ENCODE measurements at places on chromosomes 12 and 14. TPM values are rescaled to one million over a fixed set of nuclear protein-coding genes. Genes with fewer than 3 reads are reported as not detected.
A peak's percentile ranks its signal among the peaks of the same experiment; 100 is the strongest.

PIWIL1 gene
- not detected for polyA plus RNA-seq

TOMM20L gene
- not detected for polyA plus RNA-seq

DLGAP5 gene
- 14.9 TPM for polyA plus RNA-seq

STAT2 gene
- polyA plus RNA-seq = 99.3 TPM

SUOX gene
- polyA plus RNA-seq = 19.2 TPM

OTX2 gene
- polyA plus RNA-seq = not detected

NXPH4 gene
- 3.8 TPM for polyA plus RNA-seq

CABP1 gene
- 1.1 TPM for polyA plus RNA-seq

JKAMP gene
- polyA plus RNA-seq = 90.1 TPM

TAS2R20 gene
- 0.36 TPM for polyA plus RNA-seq

OR10AD1 gene
- not detected for polyA plus RNA-seq

DNA sequence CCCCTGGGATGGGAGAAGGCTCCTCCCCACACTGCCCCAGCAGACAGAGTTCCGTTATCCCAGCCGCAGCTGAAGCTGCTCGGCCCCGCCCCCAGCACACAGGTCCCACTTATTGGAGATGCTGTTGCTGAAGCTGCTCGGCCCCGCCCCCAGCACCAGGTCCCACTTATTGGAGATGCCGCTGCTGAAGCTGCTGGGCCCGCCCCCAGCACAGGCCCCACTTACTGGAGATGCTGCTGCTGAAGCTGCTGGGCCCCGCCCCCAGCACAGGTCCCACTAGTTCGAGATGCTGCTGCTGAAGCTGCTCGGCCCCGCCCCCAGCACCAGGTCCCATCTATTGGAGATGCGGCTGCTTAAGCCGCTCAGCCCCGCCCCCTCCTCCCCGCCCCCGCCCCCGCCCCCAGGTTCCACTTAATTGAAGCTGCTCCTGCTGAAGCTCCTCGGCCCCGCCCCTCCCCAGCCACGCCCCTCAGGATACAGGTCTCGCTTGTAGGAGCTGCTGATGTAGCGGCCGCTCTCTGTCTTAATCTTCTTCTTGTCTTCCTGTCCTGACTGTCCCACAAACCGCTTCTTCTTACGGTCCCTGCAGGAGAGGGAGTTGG, 12.0 kb downstream of the CFAP73 start:
- DNase-seq = no peak

GRCh38 chr12:94644141-94644979, 6.0 kb downstream of the TMCC3 start:
- DNase-seq = peak; percentile 49

- DNase-seq = peak; percentile 45
Measured at GRCh38 chr14:68084256-68084655, 264.7 kb downstream of the RAD51B start.

GRCh38 chr14:23362200-23362599, 2.8 kb downstream of the EFS start:
- DNase-seq = peak; percentile 45

DNA sequence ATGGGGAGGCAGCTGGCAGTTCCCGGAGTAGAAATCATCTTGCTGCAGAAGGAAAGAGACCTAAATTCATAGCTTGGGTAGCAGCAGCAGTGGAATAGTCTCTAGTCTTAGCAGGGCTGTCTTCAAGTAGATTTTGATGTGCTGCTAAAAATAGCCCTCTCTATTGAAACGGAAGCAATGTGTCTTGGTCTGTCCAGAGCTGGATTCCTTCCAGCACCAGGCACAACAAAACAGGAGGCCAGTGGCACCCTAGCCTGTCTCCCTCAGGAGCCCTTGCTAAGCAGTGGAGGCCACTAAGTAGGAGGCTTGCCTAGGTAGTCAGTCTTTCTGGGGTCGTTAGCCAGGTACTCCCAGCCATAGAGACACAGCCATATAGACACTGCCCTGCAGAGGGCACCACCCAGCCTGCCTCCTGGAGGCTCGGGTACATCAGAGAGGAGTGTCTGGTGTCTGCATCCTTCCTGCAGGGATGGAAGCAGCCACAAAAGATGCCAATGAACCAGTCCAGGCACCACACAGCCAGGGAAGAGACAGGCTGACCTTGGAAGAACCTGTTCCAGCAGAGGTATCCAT, 97.5 kb downstream of the CRACR2A start:
- DNase-seq = no peak

- DNase-seq = peak; percentile 80
Measured at GRCh38 chr12:2311020-2311778, 258.4 kb downstream of the CACNA1C start.

DNA sequence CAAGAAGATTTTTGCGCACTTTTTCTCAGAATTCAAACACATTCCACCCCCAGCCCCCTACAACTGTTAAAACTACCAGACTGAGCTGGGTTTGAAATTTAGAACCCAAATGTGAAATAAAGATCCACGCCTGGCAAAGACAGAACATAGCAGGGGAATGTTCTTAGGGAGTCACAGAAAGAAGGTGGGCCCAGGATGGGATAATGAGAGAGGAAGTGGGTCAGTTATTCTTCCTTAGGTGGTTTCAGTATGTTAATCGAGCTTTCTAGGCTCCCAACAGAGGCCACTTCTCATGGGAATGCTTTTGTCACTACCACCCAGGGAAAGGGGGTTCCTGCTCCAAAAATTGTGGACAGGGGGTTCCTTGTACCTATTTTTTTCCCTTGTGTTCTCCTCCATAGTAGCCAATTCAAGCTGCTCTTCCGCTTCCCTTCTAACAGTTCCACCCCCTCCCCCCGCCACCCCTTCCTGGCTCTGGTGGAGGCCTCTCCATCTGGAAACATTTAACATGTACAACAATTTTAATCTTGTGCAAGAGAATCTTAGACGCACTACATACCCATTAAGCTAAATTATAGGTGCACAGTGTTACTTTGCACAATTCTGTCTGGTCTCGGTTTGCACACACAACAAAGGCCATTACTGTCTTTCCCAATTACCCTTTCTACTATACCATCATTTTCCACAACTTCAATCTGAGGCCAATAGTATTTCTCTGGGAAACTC, 218.1 kb downstream of the MON2 start:
- no peak for DNase-seq

DNA sequence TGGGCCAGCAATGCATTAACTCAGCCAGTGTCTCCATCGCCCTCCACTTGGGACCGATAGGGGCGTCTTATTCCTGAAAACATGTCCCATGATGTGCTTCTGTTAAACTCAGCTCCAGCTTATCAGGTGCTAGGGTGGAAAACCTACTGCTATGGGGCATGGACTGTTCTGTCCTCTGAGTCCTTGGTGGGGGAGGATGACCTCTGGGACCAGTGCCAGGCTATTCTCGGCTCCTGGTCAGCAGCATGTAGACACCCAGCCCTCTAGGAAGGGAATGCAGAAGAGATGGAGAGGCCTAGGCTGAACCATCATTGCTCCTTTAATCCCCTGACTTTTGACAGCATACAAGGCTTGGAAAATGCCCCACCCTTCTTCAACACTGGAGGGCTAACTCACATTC, 486.2 kb downstream of the MED13L start:
- no peak for DNase-seq

DNA sequence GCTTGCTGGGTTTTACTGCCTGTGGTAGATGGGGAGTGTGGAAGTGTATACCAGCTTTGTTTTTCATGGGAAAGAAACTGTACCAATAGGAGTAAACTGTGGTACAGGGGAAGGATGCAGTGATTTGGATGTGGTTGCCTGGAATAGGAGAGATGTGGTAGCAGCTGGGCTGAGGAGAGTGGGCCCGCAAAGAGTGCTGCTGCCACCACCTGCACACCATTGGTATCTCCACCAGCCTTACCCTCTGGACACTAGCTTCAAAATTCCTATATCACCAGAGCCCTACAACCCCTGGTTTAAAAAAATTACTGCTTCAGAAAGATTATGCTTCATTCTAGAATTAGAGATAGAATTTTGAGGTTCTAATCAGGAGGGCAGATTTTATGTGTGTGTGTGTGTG, 53.6 kb downstream of the AKAP6 start:
- DNase-seq = no peak

DNA sequence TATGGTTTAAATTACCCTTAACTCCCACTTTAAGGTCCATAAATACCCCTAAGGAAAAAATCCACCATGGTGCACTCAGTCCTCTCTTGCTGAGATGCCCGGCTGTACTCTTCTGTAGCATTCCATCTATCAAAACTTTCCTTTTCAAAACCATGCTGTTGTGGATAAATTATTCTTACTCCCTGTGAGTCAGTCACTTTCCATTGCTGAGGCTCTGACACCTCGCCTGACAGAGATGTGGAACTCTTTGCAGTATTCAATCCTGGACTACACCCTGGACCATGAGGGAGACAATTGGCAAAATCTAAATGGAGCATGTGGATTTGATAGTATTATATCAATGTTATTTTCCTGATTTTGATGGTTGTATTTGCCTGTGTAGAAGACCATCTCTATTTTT, 49.1 kb downstream of the AVPR1A start:
- no peak for DNase-seq

- DNase-seq = peak; percentile 92
Measured at GRCh38 chr12:49703647-49704137, 3.5 kb downstream of the FMNL3 start.

DNA sequence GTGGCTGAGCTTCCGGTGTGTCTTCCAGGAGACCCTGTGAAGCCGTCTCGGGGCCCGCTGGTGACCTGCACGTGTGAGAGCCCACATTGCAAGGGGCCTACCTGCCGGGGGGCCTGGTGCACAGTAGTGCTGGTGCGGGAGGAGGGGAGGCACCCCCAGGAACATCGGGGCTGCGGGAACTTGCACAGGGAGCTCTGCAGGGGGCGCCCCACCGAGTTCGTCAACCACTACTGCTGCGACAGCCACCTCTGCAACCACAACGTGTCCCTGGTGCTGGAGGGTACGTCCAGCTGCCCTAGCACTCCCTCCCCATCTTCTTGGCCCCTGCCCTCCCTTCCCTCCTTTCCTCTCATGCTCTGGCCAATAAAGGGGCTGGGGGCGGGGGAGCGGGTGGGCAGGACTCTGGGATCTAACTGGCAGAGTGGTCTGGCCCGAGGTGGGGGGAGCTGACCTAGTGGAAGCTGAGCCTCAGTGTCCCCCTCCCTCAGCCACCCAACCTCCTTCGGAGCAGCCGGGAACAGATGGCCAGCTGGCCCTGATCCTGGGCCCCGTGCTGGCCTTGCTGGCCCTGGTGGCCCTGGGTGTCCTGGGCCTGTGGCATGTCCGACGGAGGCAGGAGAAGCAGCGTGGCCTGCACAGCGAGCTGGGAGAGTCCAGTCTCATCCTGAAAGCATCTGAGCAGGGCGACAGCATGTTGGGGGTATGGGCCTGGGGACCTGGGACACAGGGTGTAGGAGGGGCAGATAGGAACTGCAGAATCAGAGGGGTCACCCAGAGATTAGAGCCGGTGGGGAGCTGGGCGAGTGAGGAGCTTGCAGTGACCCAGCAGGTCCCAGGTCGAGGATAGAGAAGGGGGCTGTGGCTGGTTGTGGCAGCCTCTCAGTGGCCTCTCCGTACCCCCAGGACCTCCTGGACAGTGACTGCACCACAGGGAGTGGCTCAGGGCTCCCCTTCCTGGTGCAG, 6.0 kb downstream of the ACVRL1 start:
- no peak for DNase-seq

DNA sequence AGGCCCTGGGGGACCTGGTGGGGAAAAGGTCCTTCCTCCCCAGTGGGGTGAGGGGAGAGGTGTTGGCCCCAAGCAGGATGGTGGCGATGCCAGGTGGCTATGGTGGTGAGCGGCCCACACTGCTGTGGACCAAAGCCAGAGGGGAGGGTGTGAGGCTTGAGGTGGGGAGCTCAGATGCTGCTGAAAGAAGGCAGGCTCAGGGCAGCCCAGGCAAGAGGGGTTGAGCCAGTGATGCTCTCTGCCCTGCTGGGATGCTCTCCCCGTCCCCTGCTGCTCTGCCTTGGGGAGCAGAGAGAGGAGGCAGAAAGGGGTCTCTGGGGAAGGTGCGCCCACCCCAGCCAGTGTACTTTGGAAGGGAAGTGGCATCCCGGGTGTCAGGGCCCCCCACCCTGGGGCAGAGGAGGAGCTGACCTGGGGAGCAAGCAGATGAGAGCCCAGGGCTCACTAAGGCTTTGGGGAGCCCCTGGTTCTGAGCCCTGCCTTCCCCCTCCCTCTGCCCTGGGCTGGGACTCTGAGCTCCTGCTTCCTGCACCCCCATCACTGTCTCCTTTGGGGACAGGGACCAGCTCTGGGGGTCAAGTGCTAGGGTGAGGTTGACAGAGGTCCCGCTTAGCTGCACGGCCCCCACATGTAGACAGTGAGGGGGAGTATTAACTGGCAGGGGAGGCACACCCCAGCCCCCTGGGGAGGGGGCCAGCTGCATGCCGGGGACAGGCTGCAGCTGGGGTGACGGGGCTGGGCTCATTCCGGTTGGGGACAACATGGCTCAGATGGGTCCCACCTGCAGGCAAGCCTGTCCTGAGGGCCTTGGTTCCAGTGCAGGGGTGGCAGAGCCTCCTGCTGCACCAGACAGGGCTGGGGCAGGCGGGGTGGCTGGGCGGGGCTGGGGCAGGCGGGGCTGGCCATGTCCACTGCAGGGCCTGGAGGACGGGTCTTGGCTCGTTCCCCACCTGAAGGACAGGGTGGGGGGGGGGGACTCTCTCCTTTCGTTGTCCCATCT, 124.4 kb downstream of the KIF26A start:
- no peak for DNase-seq

DNA sequence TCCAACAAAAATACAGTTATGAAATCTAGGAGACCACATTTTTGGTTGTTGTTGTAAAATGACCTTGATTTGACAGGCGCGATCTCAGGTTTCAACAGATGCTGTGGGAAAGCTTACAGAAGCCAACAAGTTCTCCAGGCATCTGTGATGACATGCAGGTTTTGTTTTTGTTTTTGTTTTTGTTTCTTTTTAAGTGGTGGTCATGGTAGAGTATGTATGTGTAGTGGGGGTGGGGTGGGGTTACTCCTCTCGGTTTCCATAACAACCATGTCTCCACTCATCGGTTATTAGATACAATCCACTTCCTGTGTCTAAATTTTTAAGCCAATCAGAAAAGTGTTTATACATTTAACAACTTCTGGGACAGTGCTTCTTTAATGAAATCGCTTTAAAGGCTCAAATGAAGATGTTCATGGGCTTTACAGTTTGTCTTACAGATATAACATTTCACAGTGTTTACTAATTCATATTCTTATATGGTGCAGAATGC, 199.9 kb upstream of the FOXN3 start:
- DNase-seq = peak; percentile 39

GRCh38 chr14:50303744-50304471, 8.1 kb downstream of the L2HGDH start:
- peak; percentile 28 for DNase-seq

GRCh38 chr12:43551971-43552559, at the start of gene ADAMTS20:
Gene ADAMTS20 (minus strand): TSS chr12:43552203. CDS start chr12:43551921, 282 bp downstream.
- DNase-seq = peak; percentile 3

GRCh38 chr12:19387161-19387560, 52.1 kb upstream of the AEBP2 start:
- DNase-seq = peak; percentile 67

- no peak for DNase-seq
Measured at GRCh38 chr12:131452444-131452860, 258.4 kb upstream of the SFSWAP start.

GRCh38 chr14:89760086-89760485, 194.4 kb downstream of the EFCAB11 start:
- DNase-seq = no peak
